ENCODE measurements at places on chromosomes 11 and 22. TPM values are rescaled to one million over a fixed set of nuclear protein-coding genes. Genes with fewer than 3 reads are reported as not detected.

The TENM4 gene
- under 0.01 TPM for total RNA-seq

The P2RY2 gene
- total RNA-seq = 3.3 TPM

The SCGB1A1 gene
- not detected for total RNA-seq

The SYCE3 gene
- total RNA-seq = not detected

The CCDC116 gene
- 0.38 TPM for total RNA-seq

The CDC42BPG gene
- total RNA-seq = 0.33 TPM

The CLMP gene
- total RNA-seq = 1.6 TPM
